ENCODE measurements at places on chromosomes 13 and 19.
A peak's percentile ranks its signal among the peaks of the same experiment; 100 is the strongest.

DNA sequence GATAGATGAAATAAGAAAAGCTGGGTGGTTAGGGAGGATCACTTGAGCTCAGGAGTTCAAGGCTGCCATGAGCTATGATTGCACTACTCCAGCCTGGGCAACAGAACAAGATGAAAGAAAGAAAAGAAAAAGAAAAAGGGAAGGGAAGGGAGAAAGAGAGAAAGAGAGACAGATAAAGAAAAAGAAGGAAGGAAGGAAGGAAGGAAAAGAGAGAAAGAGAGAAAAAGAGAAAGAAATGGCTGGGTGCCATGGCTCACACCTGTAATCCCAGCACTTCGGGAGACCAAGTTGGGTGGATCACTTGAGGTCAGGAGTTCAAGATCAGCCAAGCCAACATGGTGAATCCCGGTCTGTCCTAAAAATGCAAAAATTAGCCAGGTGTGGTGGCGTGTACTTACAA is 21.1 kb downstream of the TEX101 start:
- DNase-seq: no peak

DNA sequence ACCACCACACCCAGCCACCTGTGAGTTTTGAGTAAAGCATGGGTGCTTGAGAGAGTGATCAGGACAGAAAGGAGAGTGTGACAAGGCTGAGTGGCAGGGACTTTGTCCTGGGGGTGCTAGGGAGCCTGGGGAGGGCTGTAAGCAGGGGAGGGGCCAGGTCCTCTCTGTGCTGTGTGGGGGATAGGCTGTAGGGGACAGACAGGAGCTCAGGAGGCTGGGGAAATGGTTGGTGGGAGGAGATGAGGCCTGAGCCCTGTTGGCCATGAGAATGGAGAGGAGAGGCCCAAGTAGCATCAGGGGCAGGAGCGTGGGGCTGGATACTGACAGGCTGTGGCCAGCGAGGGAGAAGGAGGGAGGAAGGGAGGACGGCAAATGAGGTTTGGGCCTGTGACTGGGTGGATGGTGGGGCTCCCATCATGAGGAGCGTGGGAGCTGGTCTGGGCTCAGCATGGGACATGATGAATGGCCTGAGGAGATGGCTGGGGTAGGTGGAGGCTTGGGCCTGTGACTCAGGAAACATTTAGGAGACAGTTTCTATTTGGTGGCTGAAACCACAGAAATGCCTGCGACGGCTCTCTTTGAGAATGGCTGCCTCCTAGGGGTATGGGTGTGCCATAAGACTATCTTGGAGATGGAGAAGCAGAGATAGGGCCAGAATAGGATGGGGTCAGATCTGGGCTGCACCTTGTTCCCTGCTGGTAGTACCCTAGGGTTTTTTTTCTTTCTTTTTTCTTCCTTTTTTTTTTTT is 25.0 kb downstream of the GRIN2D start:
- DNase-seq: no peak

- DNase-seq: no peak
Measured at GRCh38 chr19:33242131-33242530, 16.5 kb upstream of the SLC7A10 start.

GRCh38 chr13:94033830-94034642 is 445.4 kb downstream of the DCT start:
- DNase-seq: peak; percentile 97

- peak; percentile 94 for DNase-seq
Measured at GRCh38 chr19:18683109-18683957, at the start of gene CRTC1. TSS of gene CRTC1 (plus strand) at chr19:18683680. CDS start at chr19:18683703, 23 bp downstream.

- DNase-seq: no peak
Measured at GRCh38 chr13:47184321-47184720, 287.5 kb upstream of the HTR2A start.

DNA sequence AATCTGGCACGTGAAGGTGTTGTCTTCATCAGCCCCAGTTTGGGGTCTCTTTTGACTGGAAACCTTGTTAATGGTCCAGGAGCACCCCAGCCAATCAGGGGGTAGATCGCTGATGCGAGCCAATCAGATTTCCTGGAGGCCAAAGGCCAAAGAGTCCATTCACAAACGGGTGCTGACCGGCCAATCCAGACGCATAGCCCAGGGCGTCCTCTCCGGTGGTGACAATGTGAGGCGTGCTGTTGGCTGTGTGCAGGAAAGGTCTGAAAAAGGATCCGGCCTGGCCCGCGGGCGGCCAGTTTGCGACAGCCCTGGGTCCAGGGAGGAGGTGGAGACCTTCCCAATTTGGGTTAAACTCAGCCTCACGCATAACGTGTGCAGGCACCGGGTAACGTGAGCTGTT is 3.1 kb downstream of the MAST3 start:
- no peak for DNase-seq

- no peak for DNase-seq
Measured at GRCh38 chr13:39232401-39232980, 194.2 kb downstream of the NHLRC3 start.

DNA sequence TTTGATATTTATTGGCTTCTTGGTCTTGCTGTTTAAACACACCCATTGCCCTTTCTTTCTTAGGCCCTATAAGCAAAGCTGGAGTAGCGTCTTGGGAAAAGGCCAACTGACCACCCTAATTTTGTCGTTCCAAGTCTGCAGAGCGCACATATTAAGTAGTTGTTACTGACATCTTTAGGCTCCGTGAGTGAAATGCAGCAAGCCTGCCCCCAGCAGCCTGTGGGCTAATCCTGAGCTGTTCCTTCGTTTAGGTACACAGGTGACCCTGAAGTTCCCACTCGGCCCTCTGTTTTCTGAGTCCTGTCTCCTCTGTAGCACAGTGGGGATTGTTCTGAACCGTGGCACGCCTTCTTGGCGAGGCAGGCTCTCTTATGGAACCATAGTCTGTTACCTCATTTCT is 170.5 kb downstream of the STK24 start:
- DNase-seq: no peak

GRCh38 chr19:34457446-34457845 is 24.1 kb upstream of the WTIP start:
- DNase-seq: peak; percentile 43

DNA sequence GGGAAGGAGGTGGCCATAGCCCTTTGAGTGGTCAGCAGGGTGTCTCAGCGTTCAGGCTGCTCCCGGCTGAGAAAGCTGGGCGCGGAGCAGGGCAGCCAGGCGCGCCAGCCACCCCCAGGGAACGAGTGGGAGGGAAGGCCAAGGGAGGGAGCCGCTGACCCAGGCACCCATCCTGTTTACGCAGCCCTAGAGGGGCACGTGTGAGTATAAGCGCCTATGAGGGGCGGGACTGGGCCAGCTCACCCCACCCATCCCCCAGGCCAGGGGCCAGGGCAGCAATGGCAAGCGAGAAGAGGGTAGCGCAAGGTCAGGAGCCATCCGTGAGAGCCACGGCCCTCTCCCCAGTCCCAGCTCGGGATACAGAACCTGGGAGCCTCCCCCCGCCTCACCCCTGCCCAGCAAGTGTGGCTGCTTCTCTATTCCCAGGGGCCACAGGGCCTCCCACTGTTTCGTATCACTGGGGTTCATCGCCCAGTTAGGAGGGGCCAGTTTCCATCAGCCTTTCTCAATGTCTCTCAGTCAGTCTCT is 897 bp upstream of the DMKN start:
- DNase-seq: no peak

DNA sequence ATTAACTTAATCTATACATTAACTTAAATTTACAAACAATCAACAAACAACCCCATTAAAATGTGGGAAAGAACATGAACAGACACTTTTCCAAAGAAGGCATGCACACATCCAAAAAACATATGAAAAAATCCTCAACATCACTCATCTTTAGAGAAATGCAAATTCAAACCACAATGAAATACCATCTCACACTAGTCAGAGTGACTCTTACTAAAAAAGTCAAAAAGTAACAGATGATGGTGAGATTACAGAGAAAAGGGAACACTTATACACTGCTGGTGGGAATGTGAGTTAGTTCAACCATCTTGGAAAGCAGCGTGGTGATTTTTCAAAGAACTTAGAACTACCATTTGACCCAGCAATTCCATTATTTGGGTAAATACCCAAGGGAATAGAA is 759.2 kb upstream of the SLITRK1 start:
- no peak for DNase-seq

GRCh38 chr13:26685606-26686005 is 75.0 kb downstream of the GPR12 start:
- DNase-seq: no peak

DNA sequence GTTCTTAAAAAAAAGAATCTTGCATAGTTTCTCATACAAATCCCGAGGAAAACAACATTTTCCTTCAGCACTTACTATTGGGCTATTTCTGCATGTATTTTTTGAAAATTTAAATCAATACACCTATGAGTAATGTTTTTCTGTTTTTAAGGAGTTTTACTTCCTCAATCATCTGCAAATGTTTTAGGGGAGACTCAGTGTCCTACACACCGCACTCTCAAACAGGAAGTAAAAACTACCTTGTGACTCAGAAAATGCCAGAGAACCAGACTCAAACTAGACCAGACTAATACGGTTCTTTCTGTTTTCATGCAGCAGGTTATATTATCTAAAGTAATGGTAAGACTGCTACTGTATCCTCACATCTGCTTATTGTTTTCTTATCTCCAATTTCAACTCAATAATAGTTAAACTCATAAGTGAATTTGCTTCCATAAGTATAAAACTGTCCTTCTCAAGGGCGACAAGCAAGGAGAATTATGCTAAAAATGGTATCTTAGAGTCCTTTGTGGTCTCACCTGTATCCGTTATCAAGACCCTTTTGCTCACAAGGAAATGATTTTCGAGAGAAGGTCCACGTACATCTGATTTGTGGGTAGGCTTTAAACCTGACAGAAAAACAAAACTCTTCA is 52.5 kb downstream of the FLT3 start:
- no peak for DNase-seq

- DNase-seq: no peak
Measured at GRCh38 chr13:76286178-76286577, 600.0 kb downstream of the KCTD12 start.

DNA sequence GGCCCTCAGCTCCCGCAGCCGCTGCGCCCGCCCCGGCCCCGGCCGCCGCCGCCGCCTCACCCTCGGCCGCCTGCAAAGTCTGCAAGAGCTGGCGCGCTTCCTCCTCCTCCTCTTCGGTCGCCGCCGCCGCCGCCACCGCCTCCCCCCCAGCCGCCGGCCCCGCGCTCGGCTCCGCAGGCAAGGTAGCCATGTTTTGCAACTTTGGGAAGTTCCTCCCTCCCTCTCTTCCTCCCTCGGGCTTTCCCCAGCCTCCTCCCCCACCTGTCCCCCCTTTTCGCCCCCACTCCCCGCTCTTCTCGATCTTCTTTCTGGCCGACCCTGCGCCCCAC is 433 bp downstream of the SIX5 start:
- DNase-seq: peak; percentile 67

DNA sequence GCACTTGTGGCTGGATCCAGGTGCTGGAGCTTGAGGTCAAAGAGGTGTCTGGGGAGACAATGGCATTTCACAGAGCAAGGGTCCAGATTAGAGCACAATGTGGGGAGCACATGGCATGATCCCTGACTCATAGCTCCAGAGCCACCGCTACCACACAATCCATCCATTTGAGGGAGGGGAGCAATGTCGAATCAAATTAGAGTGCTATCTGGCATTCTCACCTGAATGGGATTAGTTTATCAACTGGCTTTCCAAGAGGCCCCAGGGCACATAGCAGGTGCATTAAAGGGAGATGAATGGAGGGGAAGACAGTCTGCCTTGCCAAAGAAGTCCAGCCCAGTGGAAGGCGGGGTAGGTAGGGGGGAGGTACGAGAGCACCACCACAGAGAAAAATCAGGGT is 194.4 kb upstream of the GPR12 start:
- no peak for DNase-seq

DNA sequence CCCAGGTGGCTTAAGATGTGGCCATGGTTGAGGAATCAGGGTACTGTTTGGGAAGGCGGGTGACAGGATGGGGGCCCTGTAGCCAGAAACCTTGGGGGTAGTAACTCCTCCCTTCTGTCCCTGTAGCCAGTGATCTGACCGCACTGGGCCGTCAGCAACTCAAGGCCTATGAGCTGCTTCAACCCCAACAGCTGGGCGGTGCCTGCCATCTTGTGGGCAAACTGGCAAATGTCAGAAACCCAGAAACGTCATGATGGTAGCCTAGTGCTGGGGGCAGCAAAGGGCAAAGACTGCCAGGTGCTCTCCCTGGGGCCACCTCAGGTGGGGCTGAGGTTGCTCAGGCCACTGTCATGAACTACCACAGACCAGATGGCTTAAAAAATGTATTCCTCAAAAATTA is 3.5 kb downstream of the COPE start:
- peak; percentile 68 for DNase-seq

GRCh38 chr13:26878438-26878837 is 117.9 kb upstream of the GPR12 start:
- no peak for DNase-seq

- no peak for DNase-seq
Measured at GRCh38 chr13:73325723-73326558, 267.1 kb downstream of the KLF5 start.

DNA sequence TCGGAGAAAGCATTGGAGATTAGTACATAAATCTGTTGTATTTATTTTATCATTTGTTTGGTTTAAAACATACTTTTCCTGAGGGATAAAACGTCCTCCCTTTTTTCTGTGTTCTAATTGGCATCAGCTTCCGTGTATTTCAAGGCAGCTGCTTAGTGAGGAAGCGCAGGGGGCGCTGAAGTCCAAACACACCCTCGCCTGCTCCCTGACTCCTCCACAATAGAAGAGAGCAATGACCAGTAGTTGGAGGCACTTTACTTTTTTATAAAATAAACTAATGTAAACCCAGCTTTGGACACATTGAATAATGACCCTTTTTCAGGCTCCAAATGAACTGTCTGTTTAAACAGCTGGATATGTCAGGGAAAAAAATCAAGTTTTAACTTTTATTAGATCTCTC is 79.9 kb downstream of the RNASEH2B start:
- DNase-seq: no peak

DNA sequence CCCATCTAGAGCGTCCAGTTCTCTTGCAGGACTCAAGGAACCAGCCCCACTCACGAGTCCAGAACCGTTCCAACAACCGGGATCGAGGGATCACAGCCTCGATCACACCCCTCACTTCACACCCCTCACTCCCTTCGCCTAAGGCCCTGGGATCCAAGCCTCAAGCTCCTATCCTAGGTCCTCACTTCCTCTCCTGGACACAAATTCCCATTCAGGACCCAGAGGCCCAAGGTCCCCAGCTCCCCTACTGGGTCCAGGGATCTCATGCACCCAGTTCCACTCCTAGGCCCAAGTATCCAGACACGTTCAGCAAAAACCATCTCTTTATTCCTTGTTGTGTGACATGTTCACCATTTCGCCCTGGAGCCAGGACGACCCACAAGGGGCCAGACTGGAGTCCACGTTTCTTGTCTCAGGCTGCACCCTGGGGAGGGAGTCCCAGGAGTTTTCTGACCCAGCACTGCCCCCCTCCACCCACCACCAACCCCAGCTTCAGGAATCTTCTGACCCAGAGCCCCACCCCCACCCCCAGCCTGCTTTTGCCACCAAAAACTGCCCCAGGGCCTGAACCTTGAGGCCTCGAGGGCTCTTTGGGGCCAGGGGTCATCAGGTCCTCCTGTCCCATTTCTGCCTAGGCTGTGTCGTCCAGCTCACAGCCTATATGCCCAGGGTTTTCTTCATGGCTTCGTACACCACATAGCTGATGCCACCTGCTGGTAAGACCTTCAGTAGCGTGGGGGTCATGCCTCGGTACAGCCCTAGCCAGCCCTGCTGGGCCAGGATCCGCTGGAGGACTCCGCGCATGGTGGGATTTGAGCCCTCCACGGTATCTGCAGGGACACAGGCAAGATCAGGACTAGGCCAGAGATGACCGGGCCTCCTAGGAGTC is 1.4 kb upstream of the KHSRP start:
- no peak for DNase-seq
